ENCODE measurements at places on chromosomes 11 and 22. TPM values are rescaled to one million over a fixed set of nuclear protein-coding genes. Genes with fewer than 3 reads are reported as not detected.

GRCh38 chr11:31712851-31713250 is 98.3 kb downstream of the PAX6 start:
- peaks cover 5% of the 10 kb centered on the region for H3K4me1 ChIP-seq
- DNase-seq = no peak

DNA sequence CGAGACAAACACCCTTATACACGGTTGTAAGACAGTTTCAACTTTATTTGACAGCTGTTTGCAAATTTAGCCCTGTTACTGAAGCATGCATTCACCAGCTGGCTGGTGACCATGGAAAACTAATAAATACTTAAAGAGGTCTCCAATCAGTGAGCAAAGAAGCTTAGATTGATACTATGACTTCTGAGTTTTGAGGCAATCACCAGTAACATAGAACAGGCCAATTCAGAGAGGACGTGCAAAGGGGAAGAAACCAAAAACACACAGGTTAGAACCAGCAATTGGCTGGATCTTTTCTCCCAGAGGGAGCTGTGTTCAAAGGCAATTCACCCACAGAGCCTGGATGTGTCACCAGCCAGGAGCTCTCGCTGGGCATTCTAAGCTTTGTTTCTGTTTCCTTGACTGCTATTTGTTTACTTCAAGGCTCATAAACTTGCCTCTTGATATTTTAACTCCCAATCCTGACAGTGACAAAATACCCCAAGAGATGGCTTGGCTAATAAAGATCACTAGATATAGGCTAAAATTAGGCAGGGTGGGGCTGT is 113.6 kb upstream of the MTMR2 start:
- H3K36me3 ChIP-seq = peaks cover 9% of the 10 kb centered on the region
- no peak overlapping the region for H3K27ac ChIP-seq
- H3K4me3 ChIP-seq = no peak overlapping the region
- H3K4me1 ChIP-seq = no peaks in the 10 kb centered on the region

GRCh38 chr11:132455044-132455443 is 1077.3 kb downstream of the OPCML start:
- H3K27me3 ChIP-seq = no peaks in the 10 kb centered on the region
- no peaks in the 10 kb centered on the region for H3K36me3 ChIP-seq
- no peak overlapping the region for H3K4me3 ChIP-seq
- no peaks in the 10 kb centered on the region for H3K4me1 ChIP-seq
- no peak for DNase-seq

GRCh38 chr11:92879086-92879485 is 90.4 kb upstream of the MTNR1B start:
- H3K27ac ChIP-seq = no peak overlapping the region
- no peaks in the 10 kb centered on the region for H3K4me1 ChIP-seq
- DNase-seq = no peak
- H3K27me3 ChIP-seq = no peaks in the 10 kb centered on the region
- no peaks in the 10 kb centered on the region for H3K36me3 ChIP-seq

- peaks cover 91% of the 10 kb centered on the region for H3K36me3 ChIP-seq
- peaks cover 5% of the 10 kb centered on the region for H3K4me1 ChIP-seq
- DNase-seq = no peak
- no peak overlapping the region for H3K4me3 ChIP-seq
Observed at GRCh38 chr11:85961930-85962363, 106.8 kb downstream of the CCDC83 start.

DNA sequence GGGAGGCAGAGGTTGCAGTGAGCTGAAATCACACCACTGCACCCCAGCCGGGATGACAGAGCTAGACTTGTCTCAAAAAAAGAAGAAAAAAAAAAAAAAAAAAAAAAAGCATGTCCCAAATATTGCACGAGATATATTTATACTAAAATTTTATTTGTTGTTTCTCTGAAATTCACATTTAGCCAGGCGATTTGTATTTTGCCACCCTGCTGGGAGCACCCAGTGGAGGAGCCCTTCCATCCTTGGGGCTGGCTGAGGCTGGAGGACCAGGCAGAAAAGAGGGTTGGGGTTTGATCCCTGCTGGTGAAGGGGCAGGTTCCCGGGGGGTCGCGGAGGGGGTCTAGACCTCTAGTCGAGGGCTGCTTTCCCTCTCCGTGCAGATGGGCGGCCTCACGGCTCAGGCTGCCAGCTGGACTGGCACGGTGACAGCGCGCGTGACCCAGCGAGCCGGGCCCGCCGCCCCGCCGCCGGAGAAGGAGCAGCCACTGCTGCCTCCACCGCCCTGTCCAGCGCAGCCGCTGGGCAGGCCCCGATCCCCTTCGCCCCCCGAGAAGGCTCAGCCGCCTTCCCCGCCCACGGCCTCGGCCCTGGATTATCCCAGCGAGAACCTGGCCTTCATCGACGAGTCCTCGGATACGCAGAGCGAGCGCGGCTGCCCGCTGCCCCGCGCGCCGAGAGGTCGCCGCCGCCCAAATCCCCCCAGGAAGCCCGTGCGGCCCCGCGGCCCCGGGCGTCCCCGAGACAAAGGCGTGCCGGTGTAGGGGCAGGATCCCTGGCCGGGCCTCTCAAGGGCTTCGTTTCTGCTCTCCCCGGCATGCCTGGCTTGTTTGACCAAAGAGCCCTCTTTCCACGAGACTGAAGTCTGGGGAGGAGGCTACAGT is 952 bp upstream of the CATSPERZ start:
- no peak for DNase-seq
- no peak overlapping the region for H3K4me3 ChIP-seq
- H3K27ac ChIP-seq = no peak overlapping the region
- H3K36me3 ChIP-seq = no peaks in the 10 kb centered on the region
- H3K27me3 ChIP-seq = peaks cover 65% of the 10 kb centered on the region

DNA sequence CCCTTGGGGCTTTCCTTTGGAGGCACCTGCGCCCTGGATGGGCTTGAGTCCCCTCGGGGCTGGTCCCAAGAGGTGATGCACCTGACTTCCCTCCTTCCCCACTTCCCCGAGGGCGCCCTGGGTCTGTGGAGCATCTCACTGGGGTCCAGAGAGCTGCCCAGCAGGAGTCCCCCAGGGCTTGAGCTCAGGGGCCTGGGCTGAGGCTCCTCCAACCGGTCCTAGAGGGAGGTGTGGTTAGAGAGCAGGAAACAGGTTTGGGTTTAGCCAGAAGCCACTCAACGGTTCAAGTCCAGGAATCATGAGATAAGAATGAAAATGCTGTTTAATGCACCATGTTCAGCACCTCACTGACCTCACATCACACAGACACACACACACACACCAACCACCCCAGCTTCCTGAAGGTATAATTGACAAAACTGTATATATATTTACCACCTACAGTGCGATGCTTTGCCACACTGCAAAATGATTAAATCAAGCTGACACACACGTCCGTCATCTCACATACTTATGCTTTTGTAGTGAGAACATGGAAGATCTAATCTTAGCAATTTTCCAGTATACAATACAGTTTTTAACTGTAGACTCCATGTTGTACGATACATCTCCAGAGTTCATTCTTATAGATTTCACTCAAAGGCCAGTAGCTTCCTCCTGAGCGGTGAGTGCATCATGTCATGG is 628 bp upstream of the IGLL1 start:
- peaks cover 16% of the 10 kb centered on the region for H3K4me1 ChIP-seq
- peaks cover 23% of the 10 kb centered on the region for H3K27me3 ChIP-seq
- peak; percentile 40 for DNase-seq
- peak overlapping the region; percentile 51 for H3K27ac ChIP-seq

DNA sequence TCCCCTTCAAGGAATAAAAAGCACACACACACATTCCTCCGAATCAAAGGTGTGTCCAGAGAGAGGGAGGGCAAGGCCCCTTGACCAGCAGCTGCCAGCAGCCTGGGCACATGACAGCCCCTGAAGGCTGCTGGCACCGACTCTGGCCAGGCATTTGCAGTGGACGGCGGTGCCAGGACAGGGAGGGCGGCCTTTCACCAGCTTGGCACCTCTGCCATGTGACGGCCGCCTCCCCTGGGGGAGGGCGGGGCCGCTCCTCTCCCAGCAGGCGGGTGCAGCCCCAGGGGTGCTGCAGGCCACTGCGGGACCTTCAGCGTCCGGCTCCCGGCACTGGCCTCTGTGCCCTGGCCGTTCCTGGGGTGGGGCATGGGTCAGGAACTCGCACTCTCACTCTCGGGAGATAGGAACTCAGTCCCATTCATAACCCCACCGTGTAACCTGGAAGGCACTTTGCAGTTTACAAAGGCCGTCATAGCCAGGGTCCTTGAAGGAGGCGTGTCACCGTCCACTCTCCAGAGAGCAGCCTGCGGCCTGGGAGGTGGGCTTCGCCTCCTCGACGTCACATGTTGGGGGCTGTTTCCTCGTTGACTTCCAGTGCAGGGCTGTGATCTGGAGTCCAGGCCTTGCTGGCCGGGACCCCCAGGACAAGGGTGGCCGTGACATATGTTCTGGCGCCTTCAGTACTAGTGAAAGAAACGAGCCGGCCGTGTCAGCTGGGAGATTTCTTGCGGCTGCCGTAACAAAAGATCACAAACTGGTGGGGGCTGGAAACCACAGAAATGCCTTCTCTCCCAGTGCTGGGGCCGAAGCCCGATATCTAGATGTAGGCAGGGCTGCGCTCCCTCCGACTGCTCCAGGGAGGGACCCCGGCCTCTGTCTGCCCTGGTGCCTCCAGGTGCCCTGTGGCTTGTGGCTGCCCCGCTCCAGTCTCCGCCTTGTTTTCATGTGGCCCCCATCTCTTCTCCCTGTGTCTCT is 39.9 kb upstream of the SMIM38 start:
- peaks cover 1% of the 10 kb centered on the region for H3K4me1 ChIP-seq
- H3K36me3 ChIP-seq = no peaks in the 10 kb centered on the region
- H3K27me3 ChIP-seq = no peaks in the 10 kb centered on the region
- DNase-seq = no peak
- H3K27ac ChIP-seq = no peak overlapping the region

GRCh38 chr11:66337103-66337899 is 1.1 kb upstream of the RIN1 start:
- H3K36me3 ChIP-seq = peaks cover 32% of the 10 kb centered on the region
- H3K4me1 ChIP-seq = peaks cover 28% of the 10 kb centered on the region
- DNase-seq = no peak
- no peak overlapping the region for H3K4me3 ChIP-seq
- H3K27ac ChIP-seq = no peak overlapping the region
- H3K27me3 ChIP-seq = peaks cover 4% of the 10 kb centered on the region

DNA sequence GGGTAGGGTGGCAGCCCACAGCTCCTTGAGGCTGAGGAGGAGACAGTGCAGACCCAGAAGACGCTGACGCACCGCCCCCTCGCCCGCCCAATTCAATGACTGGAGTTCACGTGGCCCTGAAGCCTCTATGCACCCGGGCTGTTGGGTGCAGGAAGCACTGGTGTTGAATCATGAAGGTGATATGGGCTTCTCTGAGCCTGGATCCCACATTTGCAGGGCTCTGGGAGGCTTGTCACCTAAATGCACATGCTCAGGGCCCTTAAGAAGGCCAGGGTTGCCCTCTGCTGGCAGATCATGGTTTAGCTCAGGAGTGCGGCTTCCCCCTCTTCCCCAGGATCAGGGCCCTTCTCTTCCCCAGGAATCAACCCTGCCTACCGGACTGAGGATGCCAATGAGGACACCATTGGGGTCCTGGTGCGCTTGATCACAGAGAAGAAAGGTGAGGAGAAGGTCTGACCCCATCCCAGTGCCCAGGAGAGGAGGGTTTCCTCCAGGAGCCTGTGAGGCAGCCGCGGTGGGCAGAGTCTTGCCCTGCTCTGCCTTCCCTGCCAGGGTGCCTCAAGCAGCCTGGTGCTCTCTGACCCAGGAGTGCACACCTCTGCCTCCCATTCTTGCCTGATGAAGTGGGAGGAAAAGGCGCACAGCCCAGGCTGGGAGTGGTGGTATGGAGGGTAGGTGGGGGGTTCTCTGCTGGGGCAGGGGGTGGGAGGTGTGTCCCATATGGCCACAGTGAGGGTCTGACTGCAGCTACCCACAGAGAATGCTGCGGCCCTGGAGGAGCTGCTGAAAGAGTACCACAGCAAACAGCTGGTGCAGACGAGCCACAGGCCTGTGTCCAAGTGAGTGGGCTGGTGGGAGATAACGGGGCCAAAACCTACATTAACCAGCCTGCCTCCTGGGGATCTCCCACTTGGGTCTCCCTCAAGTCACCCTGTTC is 17.5 kb downstream of the RELT start:
- H3K4me1 ChIP-seq = peaks cover 10% of the 10 kb centered on the region
- no peak overlapping the region for H3K4me3 ChIP-seq
- H3K36me3 ChIP-seq = peaks cover 34% of the 10 kb centered on the region
- peak; percentile 71 for DNase-seq

DNA sequence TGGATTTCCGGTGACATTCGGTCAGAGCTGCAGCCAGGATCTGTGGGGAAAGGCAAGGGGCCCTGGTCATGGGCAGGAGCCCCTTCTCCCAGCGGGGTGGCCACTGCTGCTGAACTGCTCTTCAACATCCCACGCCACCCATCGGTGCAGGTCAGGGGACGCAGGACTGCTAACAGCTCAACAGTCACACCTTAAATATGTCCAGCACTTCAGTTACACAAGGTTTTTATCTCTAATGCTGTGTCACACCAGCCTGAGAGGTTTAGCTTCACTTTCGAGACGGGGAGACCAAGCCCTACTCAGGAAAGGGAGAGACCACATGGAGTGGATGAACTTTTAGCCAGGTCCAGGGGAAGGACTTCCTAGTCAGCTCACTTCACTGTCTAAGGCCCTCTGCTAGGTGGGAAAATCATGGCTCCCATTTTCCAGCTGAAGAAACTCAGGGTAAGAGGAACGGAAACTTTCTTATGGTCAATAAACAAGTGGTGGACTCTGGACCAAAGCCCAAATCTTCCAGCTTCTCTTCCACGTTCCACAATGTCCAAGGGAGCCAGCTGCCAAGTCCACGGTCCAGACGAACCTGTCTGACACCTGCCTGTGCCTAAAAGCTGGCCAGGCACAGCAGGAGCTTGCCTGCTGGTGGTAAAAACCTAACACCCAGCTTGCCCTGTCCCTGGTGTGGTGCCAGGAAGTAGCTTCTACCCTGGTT is 21.0 kb upstream of the CHADL start:
- peaks cover 82% of the 10 kb centered on the region for H3K36me3 ChIP-seq
- no peak overlapping the region for H3K4me3 ChIP-seq
- no peak overlapping the region for H3K27ac ChIP-seq

GRCh38 chr11:1571760-1572196 is 293 bp downstream of the DUSP8 start:
- H3K27ac ChIP-seq = no peak overlapping the region
- no peaks in the 10 kb centered on the region for H3K36me3 ChIP-seq
- peaks cover 11% of the 10 kb centered on the region for H3K4me1 ChIP-seq
- no peak for DNase-seq

DNA sequence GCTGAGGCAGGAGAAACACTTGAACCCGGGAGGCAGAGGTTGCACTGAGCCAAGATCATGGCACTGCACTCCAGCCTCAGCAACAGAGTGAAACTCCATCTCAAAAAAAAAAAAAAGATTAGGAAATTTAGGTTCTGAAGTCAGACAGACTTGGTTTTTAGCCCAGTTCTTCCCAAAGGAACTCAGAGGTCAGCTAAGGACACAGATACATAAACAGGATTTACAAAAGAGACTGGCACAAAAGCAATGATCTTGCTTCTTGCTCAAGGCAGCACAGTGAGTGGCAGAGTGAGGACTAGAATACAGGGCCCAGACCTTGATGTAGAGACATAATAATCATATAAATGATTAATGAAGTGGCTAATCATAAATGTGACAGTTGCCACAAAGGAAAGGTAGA is 25.4 kb upstream of the RRAS2 start:
- no peak overlapping the region for H3K4me3 ChIP-seq
- H3K27me3 ChIP-seq = peaks cover 15% of the 10 kb centered on the region
- DNase-seq = no peak
- H3K36me3 ChIP-seq = no peaks in the 10 kb centered on the region
- peaks cover 12% of the 10 kb centered on the region for H3K4me1 ChIP-seq
- no peak overlapping the region for H3K27ac ChIP-seq

CADM1 gene
- 2.5 TPM for total RNA-seq

GLYATL1 gene
- total RNA-seq = not detected

OLFML1 gene
- total RNA-seq = not detected

OR52A1 gene
- not detected for total RNA-seq

CSRP3 gene
- not detected for total RNA-seq

GAB4 gene
- total RNA-seq = not detected

GDPD4 gene
- not detected for total RNA-seq

KRTAP5-1 gene
- not detected for total RNA-seq

All from activated CD4-positive, alpha-beta memory T cell treated with anti-CD3 and anti-CD28 coated beads, Interleukin-2, amount 10 ng/mL, durations not matched to agents 7 days and 5 days (primary cell).